ENCODE measurements at places on chromosomes 12 and 14. TPM values are rescaled to one million over a fixed set of nuclear protein-coding genes. Genes with fewer than 3 reads are reported as not detected.

DNA sequence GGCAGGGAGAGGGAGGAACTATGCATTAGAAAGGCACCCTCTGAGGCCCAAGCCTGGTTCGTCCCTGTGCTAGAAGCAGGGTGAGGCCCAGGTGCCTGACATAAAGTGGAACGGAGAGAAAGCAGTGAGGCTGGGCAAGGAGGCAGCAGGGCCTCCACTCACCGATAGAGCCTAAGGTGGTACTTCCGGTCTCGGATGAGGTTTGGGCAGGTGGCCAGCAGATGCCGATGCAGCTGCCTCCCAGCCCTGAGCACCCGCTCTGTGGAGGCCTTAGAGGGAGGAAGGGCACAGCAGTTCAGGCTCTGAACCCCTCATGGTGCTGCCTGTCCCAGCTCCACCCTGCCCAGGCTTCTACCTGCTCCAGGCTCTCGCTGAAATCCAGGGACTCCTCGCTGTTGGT lies 7.1 kb downstream of the RAPGEF3 start:
- peaks cover 4% of the 10 kb centered on the region for H3K36me3 ChIP-seq
- no peak overlapping the region for H3K27ac ChIP-seq
- peaks cover 38% of the 10 kb centered on the region for H3K4me1 ChIP-seq
- H3K4me3 ChIP-seq = no peak overlapping the region

GRCh38 chr12:50241178-50241577 lies 42.1 kb downstream of the LIMA1 start:
- peak overlapping the region; percentile 86 for H3K27ac ChIP-seq
- no peak for DNase-seq
- H3K4me3 ChIP-seq = no peak overlapping the region
- peaks cover 6% of the 10 kb centered on the region for H3K36me3 ChIP-seq
- H3K27me3 ChIP-seq = no peaks in the 10 kb centered on the region

- no peak overlapping the region for H3K4me3 ChIP-seq
- no peaks in the 10 kb centered on the region for H3K4me1 ChIP-seq
- H3K36me3 ChIP-seq = no peaks in the 10 kb centered on the region
Observed at GRCh38 chr12:77584860-77585259, 245.8 kb upstream of the NAV3 start.

DNA sequence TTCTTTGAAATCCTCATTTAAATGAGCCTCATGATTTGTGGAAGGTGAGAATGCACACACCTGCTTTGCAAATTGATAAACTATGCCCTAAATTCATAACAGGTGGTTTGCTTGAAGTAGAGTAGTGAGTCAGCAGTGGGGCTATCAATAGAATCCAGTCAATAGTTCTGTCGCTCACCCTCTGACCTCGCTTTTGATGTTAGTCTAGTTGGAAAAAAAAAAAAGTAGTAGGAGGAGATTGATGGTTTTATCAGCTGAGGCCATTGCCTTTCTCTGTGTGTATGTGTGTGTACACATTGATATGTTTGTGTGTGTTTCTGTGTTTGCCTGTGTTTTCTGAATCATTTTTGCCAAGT lies 267.3 kb downstream of the SNAPC1 start:
- H3K27ac ChIP-seq = no peak overlapping the region
- H3K4me3 ChIP-seq = no peak overlapping the region
- no peaks in the 10 kb centered on the region for H3K36me3 ChIP-seq
- DNase-seq = no peak
- H3K4me1 ChIP-seq = no peaks in the 10 kb centered on the region

- no peak for DNase-seq
- no peak overlapping the region for H3K4me3 ChIP-seq
- H3K4me1 ChIP-seq = no peaks in the 10 kb centered on the region
- H3K36me3 ChIP-seq = peaks cover 1% of the 10 kb centered on the region
- no peak overlapping the region for H3K27ac ChIP-seq
- H3K27me3 ChIP-seq = no peaks in the 10 kb centered on the region
Observed at GRCh38 chr12:14290951-14291350, 74.5 kb upstream of the ATF7IP start.

Gene CCDC175
- total RNA-seq = 0.16 TPM

Data from mesothelial cell of epicardium (in vitro differentiated cells).